ENCODE measurements at places on chromosomes 16 and 17.

DNA sequence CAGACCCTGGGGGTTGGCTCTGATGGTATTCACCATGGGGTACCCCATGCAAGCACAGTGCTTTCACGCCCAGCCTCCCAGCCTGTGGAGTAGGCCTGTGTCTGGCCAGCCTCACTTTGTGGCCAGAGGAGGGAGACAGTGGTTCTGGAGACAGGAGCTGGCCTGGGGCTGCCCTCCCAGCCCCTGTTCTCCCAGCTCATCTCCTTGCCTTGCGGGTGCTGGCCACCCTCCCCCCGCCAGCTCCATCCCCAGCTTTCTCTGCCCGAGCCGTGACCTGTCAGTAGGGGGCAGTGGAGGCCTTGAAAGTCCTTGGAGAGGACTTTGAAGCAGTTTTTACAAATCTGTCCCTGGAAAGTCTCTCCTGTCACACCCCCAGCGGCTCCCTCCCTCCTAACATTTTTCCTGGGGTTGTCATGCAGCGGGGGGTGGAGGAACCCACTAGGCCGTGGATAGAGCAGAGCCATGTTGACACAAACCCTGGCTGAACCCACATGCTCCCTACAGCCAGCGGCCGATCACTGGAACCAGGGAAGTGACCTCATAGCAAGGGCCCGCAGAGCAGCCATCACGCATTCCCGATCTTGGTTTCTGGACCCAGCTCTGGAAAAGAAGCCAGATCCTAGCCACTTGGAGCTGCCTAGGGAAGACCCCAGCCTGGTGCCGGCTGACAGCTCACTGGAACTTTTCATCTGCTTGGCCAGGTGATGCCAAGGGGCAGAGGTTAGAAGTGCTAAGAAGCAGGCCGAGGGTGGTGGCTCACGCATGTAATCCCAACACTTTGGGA, 289.4 kb downstream of the SEC14L1 start:
- peak; percentile 84 for DNase-seq

GRCh38 chr16:28219282-28219681, 7.5 kb upstream of the XPO6 start:
- no peak for DNase-seq

DNA sequence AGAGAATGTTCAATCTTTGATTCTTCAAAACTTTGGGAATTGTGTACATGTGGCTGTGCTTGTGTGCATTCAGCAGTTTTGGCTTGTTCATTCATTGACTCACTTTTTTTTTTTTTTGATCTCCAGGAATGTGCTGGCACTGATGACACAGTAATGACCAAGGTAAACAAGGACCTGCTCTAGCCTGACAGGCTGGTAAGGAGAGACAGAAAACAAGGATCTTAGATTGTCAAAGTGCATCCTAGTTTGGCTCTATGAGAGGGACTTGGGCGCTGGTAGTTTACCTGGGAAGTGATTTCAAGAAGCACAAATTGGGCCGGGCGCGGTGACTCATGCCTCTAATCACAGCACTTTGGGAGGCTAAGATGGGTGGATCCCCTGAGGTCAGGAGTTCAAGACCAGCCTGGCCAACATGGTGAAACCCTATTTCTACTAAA, 233.1 kb upstream of the WSCD1 start:
- DNase-seq = no peak

DNA sequence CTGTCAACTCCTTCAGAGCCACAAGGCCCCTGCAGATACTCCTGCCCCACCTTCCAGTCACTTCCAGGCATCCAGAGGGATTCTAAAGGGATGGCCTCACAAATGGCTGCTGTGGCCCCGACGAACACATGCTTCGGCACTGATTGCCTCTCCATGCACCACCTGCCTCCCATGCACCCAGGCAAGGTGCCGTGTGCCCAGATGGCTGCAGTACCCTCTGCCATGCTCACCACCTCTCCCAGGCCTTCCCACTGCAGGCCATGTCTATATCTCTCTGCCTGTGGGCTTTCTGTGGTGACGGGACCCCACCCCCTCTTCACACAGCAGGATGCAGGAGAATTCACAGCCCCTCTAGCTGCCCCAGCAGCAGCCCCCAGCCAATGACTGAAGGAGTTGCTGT, 27.9 kb upstream of the LYRM9 start:
- no peak for DNase-seq

DNA sequence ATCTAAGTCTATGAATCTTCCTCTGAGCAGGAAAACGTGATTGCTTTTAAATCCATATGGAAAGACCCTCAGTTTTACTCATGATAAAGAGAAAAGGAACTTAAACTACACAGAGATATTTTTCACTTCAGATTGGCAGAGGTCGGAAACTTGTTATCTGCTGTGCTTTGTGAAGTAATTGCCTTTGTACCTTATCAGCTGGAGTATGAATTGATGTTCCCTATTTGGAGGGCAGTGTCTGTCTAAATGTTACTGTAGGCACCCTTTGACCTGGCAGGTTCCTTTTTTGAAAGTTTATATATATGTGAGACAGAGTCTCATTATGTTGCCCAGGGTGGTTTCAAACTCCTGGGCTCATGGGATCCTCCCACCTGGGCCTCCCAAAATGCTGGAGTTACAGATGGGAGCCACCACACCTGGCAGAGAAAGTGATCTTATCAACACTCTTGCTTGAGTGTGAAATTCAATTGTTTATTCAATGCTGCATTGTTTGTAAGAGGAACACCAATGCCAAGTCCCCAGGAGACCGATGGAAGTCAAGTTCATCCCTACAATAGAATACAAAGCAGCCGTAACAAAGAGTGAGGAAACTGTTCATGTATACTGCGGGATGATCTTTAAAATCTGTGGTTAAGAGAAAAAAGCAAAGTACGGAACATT, 52.3 kb downstream of the ABCC1 start:
- DNase-seq = no peak

- no peak for DNase-seq
Observed at GRCh38 chr17:16477255-16477654, 14.7 kb downstream of the LRRC75A start.

DNA sequence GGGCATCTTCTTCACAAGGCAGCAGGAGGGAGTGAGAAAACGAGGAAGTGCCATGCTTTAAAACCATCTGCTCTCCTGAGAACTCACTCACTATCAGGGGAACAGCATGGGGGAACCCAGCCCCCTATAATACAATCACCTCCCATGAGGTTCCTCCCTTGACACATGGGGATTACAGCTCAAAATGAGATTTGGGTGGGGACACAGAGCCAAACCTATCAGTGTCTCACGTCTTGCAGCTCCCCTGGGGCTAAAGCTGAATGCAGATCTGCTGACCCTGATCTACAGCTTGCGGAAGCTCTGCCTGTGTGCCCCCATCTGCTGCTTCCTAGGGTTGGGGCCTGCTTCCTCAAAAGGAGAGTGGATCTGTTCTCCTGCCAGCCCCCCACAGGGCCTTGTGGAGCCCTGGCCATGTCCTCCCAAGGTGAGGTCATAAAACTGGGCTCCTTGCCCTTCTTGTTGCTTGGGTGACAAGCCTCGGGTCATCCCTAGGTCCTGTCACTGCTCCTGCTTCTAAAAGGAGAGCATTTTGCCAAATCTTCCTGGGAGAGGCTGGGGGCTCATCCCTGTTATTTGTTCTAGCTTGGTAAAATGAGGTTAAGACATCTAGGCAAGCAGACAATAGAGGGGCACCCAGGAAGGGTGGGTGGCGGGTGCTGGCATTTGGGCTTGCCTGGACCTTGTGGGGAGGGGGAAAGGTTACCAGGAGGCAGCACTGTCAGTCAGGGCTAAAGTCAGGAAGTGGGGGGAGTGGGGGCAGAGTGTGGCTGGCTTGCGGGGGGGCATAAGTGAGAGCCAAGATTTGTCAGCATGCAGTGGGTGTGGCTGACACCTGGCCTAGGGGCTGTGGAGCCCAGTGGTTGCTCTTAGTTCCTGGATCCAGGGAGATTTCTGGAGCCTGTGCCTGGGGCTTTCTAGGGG, 16.0 kb downstream of the KRT33A start:
- DNase-seq = no peak

GRCh38 chr16:76176616-76177015, 100.6 kb upstream of the CNTNAP4 start:
- no peak for DNase-seq

GRCh38 chr17:55576237-55576995, 65.2 kb upstream of the SMIM36 start:
- DNase-seq = no peak

DNA sequence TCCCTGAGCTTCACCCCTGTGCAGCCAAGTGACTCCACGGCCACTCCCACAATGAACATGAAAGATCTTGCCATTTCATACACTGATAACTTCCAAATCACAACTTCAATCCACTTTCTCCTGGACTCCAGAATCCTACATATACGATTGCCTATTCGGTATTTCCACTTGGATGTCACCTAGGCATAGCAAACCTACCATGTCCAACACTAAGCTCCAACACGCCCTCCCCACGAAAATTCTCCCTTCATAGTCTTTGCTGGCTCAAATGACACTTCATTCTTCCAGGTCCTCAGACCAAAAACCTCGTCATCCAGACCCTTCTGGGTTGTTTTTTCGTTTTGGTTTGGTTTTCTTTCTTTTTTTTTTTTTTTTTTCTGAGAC, 1.9 kb downstream of the GLTPD2 start:
- DNase-seq = no peak

- DNase-seq = no peak
Observed at GRCh38 chr17:17088541-17089525, 46.6 kb downstream of the MPRIP start.

DNA sequence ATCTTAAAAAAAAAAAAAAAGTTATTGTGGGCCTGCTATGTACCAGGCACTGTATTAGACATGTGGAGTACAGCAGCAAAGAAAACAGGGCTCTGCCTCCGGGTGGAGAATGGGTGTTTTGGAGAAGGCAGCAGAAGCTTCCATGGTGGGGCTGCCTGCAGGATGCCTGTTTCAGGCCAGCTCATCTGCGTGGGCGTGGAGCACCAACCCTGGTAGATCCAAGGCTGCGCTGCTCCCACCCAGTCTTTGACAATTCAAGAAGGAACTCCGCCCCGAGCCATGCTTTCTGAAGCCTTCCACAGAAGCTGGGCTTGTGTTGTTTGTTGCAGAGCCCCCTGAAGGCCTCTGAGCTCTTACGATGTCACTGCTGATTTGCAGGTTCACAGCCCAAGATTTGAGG, 23.2 kb upstream of the CACNG1 start:
- DNase-seq = no peak

DNA sequence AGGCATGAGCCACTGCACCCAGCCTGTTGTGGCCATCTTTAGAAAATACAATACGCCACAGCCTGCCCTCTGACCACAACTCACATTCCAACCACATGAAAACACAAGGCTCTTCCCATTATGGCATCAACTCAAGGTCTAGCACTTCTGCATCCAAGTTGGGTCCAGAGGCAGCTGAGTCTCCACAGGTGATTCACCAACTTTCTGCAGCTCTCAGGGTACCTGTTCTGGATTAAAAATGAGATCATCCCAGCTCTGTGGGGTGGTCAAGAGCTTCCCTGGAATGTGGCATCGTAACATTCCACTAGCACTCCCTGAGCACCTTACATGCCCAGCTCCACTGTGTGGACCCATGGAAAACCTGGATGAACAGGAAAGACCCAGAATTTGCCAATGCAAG, 9.9 kb upstream of the GUCY2D start:
- no peak for DNase-seq

GRCh38 chr17:73327676-73328075, 15.9 kb upstream of the CDC42EP4 start:
- no peak for DNase-seq

GRCh38 chr16:67028167-67028695, 718 bp upstream of the CBFB start:
- no peak for DNase-seq

GRCh38 chr17:45755050-45755449, 29.1 kb upstream of the CRHR1 start:
- DNase-seq = no peak

- DNase-seq = peak; percentile 76
Observed at GRCh38 chr16:69880640-69881133, 70.4 kb upstream of the CLEC18A start.

GRCh38 chr16:9048302-9048700, 43.1 kb upstream of the HAPSTR1 start:
- DNase-seq = no peak

DNA sequence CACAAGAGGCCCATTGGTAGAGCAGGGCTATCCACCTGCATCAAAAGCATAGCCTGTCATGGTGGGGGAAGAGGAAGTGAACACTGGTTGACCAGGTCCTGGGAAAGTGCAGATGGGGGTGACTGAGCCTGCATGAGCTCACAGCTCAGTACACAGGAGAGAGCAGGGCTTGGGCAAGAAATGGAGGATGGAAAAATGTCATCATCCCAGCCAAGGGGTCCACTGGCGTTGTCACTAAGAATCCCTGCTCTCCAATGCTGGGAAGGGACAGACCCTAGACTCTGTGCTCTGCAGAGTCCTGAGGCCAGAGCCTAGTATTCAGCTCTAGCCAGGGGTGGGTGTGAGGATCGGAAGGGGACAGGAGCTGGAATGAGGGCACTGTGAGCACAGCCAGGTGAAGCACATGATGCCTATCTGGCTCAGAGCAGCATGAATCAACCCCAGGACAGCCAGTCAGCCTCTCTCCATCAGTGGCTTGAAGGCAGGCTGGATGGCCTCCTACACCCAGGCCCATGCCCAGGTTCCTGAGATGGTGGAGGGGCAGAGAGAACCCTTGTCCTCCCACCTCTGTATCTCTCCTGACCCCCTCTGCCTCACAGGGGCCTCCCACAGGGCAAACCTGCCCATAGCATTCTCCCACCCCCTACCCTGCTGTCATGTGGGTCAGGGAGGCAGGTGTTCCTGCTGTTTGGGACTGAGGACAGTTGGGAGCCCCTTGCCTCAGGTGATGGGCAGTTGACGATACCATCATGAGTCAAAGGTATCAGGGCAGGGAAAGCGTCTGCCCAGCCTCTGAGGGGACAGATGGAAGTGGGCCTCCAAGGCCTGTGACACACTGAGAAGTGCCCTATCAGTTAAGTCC, 13.8 kb upstream of the CTCF start:
- DNase-seq = no peak

DNA sequence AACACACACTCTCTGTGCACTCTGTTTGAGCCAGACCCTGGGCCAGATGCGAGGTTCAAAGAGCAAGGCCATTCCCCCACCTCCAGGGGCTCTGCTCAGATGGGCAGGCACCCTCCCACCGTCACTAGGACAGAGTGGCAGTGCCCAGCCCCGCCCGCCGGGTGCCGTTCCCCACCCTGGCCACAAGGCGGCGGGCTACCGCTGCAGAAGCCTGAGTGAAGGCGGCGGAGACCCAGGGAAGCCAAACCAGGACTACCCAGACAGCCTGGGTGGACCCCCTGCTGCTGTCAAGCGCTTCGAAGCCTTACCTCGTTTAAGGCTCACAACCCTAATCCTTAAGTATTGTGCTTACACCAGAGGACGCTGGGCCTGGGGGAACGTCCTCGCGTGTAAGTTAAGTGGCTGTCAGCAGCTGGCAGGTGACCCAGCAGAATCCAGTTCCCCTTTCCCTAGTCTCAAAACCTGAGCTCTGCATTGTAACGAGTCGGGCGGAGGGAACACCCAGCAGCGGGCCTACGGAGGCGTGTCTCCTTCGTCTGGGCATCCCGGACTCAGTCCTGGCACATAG, 4.5 kb downstream of the ARHGAP27 start:
- DNase-seq = peak; percentile 75

DNA sequence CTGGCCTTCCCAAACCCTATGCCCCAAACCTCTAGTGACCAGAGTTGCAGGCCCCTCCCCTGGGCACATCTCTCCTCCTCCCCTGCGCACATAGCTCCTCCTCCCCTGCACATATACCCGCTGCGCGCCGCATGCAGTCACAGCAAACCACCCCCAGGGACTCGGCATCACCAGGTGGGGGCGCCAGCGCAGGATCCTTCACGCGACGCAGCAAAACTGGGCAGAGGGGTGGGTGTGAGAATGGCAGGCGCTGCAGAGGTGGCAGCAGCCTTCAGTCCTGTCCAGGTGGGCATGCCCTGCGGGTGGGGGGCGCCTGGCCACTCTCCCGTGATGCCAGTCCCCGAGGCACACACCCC, 5.6 kb downstream of the CORO6 start:
- DNase-seq = peak; percentile 93
